Hepatocyte (in vitro differentiated cells): ENCODE measurements at places on chromosomes 2 and 18.
A peak's percentile ranks its signal among the peaks of the same experiment; 100 is the strongest.

GRCh38 chr18:1013951-1014350, 109.3 kb downstream of the ADCYAP1 start:
- no peak for DNase-seq

DNA sequence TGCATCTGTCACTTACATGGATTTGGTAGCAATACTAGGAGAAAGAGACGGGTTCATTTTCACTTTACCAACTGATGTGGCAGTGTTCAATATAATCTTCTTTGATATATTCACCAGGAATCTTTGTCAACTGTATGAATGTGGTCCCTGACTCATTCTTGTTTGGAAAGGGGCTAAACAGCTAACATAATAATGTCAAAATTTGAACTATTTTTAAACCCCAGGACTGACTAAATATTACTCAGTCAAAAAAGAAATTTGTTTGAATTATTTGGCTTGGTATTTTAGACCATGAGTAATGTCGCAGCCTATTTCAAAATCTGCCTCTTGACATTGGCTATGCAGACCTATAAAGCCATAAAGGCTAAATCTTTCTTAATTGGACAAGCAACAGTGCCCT, 413.7 kb upstream of the RGPD4 start:
- no peak for DNase-seq

GRCh38 chr2:237885931-237886684, 26.7 kb downstream of the RAMP1 start:
- peak; percentile 19 for DNase-seq

DNA sequence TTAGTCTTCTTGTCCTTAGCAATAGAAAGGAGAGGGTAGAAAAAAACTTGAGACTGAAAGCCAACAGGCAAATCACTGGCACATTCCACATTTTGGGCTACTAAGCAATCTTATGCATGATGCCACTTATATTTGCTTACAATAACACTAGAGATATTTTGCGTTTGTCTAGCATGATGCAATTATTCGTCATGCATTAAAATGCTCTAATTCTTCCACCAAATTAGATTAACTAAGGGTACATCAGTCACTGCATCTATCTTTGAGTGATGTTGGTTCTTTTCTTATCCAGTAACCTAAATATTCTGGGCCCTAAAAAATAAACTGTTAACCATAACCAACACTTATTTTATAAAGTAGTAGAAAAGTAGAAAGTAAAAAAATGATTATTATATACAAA, 1311.7 kb upstream of the CDH2 start:
- no peak for DNase-seq

DNA sequence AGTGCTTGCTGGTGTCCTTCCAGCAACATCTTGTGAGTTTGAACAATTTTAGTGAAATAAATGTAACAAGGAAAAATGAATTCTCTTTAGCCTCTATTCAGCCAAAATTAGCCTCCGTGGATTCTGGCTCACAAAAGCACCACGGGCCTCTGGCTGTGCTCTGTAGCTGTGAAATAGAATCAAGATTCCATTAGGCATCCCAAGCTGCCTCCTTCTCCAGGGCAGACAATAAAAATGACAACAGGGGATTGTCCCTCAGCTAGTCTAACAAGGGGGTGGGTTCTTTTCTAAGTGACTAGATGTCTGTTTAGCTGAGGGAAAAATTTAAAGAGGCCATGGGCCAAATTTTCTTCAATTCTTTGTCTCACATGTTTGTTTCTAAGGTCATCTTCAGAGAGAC, 254.7 kb upstream of the FIGN start:
- no peak for DNase-seq

- no peak for DNase-seq
These were observed 301.4 kb upstream of the SYT4 start for GRCh38 chr18:43578706-43579105.

GRCh38 chr2:233912691-233913423, 4.3 kb upstream of the TRPM8 start:
- DNase-seq: peak; percentile 78

DNA sequence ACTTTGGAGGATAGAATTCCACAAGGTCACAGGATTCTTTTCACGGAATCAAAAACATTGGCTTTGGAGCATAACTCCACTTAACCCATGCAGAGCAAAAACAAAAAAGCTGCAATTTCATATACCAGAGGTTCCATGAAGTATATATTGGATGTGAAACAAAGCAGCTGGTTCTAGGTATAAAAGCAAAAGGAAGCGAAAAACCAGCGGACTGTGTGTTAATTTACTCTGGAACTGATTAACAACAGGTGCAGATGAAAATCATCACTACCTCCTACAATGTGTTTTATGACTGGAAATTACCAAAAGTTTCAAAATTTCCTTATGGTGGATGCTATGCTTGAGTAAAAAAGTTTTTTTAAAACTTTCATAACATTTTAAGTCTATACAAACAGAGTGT, 54.4 kb upstream of the LINC00305 start:
- no peak for DNase-seq

GRCh38 chr18:6336239-6336638, 78.5 kb downstream of the L3MBTL4 start:
- no peak for DNase-seq

GRCh38 chr2:109499566-109499965, 114.2 kb downstream of the SEPTIN10 start:
- peak; percentile 49 for DNase-seq

DNA sequence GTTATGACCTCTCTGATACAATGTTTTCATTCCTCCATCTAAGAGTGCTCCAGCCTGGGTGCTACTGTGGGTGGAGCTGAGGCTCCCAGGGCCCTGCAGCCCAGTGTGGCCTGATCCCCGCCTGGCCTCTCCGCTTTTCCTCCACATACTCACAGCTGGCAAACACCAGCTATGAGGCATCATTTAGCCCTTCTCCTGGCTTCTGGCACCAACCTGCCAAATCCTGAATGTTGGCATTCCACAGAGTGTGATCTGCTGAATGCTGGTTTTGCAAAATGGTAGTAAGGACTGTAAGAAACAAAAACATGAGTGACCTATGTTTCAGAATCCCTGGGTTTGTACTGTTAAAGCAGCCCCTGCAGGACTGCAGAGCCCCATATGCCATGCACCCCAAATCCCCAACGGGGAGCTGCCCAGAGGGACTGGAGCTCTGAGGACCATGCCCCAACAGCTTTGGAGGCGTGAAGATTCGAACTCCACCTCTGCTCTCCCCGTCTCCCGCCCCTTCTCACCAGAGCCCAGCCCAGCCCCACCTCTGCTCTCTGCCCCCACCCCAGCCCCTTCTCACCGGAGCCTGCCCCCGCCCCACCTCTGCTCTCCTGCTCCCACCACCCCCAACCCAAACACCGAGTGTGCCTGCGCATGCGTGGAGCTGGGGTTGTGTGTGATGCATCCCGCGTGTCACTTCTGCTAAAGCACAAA, 4.2 kb downstream of the SLC66A2 start:
- no peak for DNase-seq
